ENCODE measurements at places on chromosomes 5 and 9.

GRCh38 chr9:9521033-9521779, 1091.6 kb downstream of the PTPRD start:
- DNase-seq, result no peak

DNA sequence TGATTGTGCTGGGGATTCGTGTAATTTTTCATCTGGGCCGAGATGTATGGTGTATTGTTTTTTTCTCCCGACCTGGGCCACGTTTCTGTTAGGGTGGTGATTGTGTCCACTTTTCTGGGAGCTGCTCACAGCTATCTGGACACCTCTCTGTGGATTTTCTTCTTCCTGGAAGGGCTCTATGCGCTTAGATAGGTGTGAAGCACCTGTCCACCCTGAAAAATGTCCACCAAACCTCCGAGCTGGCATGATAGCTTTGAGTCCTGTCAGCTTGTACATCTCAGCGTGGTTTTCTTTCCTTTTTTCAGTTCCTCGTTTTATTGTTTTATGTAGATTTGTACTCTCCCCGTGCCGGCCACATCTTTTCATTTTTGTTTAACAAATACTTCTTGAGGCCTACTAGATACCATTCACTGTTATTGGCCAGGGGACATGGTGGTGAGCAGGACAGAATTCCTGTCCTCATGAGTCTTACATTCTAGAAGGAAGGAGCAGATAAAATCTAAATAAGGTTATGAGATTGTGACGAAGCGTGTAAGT, 1.1 kb downstream of the UGCG start:
- peak; percentile 20 for DNase-seq

DNA sequence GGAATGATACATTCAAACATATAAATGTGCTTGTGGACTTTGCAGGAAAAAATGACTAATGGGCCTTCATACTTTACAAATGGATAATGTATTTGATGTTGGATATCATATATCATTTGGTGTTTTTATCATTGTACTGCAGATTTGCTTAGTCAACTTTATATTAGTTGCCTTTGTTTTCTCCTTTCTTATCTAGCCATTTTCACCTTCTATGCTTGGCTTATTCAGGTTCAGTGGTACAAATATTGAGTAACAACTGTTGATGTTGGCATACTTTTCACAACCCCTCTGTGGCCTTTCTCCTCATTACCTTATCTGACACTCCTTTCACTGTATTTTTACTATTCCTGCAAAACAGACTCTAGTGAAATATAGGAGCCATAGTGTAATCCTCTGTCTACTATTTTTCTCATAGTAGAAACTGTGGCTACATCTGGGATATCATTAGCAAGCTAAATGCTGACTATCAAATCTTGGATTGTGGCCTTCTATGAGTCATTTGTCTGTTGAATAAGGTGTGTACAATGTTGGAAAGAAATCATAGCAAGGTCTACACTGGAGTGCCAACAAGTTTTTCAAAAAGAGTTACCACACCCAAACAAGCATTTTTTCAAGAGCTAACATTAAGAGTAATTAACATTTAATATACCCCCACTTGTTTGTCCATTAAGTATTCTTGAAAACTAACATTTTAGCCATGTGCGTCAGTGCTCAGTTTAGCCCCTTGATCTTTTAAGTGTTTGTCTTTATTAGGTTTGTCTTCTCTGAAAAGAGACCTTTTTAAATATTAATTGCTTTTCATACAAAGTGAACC, 330.1 kb downstream of the ADGRV1 start:
- no peak for DNase-seq

- no peak for DNase-seq
Observed at GRCh38 chr5:142176255-142176654, 67.7 kb downstream of the NDFIP1 start.

DNA sequence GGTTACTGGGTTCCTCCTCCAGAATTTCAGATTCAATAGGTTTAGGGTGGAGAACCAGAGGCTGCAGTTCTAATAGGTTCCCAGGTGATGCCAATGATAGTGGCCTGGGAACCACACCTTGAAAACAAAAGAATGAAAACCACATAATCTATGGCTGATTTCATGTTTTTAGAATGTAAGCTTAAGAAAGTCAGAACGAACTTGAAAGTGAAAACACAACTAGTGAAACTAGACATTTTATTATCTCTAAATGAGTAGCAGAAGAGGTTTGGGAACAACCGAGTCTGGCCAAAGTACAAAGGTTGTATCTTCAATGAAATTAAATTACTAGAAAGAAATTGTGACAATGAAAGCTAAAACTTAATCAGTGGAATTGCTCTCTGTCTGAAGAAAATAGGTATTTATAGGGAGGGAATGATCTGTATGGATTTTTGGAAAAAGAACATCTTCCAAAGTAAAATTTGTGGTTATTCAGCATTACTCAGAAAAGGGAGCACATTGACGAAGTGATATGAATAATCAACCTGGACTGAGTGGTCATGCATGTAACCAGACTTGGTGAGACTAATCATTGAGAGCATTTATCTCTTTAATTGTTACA, 24.9 kb upstream of the CEP120 start:
- no peak for DNase-seq

GRCh38 chr9:14220256-14220655, 93.7 kb downstream of the NFIB start:
- DNase-seq, result no peak

DNA sequence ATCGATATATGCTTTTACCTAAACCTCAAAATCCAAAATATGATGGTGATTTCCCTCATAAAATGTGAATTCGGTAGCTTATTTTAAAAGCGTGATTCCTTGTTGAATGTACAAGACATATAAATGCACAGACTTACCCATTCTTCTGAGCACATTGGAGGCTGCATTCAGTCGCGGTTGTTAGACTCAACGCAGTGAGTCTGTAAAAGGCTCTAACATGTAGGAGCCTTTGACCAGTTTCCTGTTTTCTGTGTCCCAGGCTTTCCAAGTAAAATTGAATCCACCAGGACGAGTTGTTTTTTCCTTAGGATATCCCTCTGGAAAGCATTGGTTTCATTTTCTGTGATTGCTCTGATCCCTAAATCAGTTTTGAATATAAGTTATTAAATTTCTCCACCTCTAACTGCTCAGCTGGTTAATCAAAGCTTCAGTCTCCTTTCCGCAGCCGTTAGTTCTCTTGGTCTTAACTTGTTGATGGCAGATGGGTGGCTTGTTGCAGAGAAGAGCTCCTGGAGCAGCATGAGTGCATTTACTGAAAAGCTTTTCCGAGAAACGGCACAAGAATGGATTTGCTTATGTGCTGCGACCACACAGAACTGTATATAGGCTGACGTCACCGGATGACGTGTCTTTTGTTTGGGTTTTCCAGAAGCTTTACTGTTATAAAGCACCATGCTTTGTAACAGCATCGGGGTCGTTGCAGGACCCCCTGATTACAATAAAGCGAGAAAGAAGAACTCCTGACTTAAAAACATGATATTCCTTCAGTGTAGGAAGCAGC, at the start of gene LRRTM2:
Gene LRRTM2 (minus strand): TSS at position 565 of the 781 bp plus-strand sequence. CDS start 424 bp downstream, at position 141.
- DNase-seq, result no peak

- DNase-seq, result no peak
Observed at GRCh38 chr5:119059740-119060255, 11.1 kb upstream of the DMXL1 start.

- DNase-seq, result peak; percentile 70
Observed at GRCh38 chr9:72858089-72858912, 94.6 kb downstream of the ALDH1A1 start.

DNA sequence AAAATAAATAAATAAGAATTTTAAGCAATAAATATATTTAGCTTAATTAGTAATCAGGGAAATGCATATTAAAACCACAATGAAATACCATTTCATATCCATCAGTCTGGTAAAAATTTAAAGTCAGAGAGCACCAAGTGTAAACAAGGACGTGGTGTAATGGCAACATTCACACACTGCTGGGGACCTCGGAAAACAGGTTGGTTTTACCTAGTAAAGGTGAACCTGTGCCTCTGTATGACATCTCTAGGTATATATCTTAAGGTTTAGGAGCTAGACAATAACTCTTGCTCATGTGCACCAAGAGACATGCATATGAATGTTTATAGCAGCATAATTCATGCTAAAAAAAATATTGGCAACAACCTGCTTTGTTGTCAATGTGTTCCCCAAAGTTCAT, 29.7 kb downstream of the FNBP1 start:
- no peak for DNase-seq

DNA sequence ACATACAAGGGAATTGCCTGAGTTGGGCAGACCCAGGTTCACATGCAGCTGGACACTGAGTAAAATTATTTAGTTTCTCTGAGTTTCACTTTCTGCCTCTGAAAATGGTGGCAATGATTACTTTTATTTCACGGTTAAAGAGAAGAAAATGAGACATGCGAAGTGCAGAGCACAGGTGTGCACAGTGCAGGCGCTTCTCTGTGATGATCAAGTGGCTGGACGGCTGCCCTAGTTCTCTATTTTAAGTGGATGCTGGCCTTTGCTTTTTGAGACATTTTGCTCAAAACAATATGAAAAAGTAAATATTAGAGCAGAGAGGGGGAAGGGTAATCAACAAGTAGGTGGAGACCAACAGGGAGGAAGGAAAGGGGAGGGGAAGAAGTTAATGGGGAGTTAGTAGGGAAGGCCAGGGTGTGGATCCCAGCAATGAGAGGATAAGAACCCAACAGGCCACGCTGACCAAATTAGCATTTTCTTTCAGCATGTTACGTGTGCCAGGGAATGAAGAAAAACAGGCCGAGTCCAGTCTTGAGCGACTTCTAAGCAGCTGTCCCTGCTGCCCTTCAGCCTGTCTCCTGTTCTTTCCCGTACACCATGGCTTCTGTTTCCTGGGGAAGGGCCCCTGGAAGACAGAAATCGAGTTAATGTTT, 16.1 kb downstream of the SNX18 start:
- DNase-seq, result no peak

GRCh38 chr5:157750320-157750719, 6.8 kb downstream of the LSM11 start:
- DNase-seq, result no peak

DNA sequence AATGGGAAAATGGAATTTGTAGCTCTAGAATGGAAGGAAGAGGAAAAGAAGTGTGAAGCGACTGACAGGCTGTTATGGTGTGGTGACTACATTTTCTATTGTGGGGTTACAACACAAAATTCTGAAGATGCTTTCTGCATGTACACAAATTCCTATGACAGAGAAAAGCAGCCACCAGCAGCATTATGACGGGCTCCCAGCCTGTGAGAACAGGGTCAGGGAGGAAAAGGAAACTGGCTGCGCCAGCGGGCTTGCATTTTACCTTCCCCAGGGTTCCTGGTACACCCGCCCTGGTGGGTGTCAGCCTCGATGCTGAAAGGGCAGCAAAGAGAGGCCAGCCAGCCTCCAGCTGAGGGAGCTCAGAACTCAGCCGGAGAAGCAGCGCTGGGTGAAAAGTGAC, 41.0 kb downstream of the DDX31 start:
- DNase-seq, result no peak

DNA sequence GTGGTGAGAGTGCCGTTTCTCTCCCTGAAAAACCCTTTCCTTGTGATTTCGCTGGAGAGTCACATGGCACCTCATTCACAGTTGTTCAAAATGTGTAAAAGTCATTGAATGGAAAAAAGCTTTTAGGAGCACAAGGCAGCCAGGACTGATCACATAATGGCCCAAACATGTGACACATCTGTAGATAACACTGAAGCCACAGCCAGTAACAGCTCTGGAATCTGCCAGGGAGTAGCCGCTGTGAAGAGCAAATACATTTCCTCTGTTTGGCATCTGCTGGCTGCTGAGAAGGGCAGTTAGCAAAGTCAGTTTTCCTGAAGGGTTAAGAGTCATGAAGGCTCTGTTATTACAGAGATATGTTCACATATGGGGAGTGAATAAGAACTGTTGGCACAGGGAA, 271.8 kb downstream of the NNT start:
- no peak for DNase-seq

- DNase-seq, result peak; percentile 69
Observed at GRCh38 chr5:160923936-160924710, 72.1 kb upstream of the ATP10B start.

GRCh38 chr5:112918136-112918535, 3.9 kb downstream of the REEP5 start:
- DNase-seq, result no peak

- no peak for DNase-seq
Observed at GRCh38 chr5:33229216-33229615, 211.5 kb upstream of the TARS1 start.

DNA sequence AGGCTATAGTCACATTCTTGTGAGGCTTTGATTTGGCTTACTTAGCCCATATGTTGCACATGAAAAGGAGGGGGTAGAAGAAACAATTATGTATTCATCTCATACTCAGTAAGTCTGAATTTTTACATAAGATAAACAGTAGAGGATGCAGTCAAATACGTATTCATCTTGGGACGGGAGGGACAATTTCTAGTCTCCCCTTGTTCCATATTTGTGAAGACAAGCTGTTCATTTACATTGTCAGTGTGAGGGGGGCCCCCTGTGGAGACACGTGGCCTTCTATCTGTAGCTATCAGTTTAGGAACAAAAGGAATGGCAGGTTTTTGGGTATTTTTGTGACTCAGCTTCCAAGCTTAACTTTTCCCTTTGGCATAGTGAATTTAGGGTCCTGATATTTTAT, 49.2 kb upstream of the PPP1R2B start:
- no peak for DNase-seq

DNA sequence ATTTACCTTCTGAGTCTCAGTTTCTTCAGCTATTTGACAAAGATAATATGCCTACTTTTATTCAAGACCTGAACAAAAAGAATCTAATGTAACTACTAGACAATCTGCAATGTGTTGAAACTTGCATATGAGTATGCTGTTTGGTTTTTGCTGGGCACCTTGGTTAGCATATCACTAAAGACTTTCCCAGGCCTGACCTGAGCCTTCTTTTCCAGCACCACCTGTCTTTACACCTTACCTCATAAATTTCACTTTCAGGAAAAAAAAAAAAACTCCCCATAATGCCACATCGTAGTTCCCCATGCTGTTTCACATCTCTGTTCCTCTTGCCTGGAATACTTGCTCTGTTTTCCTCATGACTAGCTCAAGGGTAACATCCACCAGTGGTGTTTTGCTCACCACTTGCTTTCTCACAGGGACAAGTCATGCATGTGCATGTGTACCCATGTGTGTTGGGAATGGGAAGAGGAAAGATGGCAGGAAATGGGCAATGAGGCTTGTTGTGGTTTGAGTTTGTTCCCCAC, 45.6 kb upstream of the TLE4 start:
- DNase-seq, result no peak

GRCh38 chr5:1762121-1762882, 37.3 kb downstream of the MRPL36 start:
- no peak for DNase-seq

GRCh38 chr5:141516672-141517025, 27.8 kb downstream of the PCDHGC5 start:
- no peak for DNase-seq

Data from HuH-7.5 (cell line).